ENCODE measurements at places on chromosomes 1 and 21. TPM values are rescaled to one million over a fixed set of nuclear protein-coding genes. Genes with fewer than 3 reads are reported as not detected.

DNA sequence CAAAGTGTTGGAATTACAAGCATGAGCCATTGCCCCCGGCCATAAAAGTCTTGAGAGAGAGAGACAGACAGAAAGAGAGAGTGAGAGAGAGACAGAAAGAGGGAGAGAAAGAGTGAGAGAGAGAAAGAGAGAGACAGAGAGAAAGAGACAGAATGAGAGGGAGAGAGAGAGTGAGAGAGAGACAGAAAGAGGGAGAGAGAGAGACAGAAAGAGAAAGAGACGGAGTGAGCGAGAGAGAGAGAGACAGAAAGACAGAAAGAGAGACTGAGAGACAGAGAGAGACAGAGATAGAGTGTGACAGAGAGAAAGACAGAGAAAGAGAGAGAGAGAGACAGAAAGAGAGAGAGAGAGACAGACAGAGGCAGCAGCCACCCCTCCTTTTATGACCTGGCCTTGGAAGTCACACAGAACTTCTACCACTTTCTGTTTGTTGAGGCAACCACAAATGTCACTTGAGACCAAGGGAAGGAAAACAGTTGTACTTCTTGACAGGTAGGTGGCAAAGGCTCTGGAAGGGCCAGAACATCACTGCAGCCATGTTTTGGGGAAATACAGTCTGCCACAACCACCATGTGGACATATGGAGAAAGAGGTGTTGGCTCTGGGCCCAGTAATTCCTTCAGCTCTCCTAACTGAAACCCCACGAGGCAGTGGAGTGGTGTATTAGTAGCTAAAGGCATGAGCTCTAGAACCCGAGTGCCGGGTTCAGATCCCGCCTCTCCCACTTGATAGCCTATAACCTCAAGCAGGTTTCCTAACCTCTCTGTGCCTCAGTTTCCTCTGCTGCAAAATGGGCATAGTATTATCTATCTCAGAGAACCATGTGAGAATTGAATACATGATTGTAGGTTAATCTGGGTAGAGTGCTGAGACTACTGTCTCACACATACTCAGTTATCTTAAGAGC lies 50.6 kb downstream of the TNFRSF8 start:
- DNase-seq = no peak

PCSK9 gene
- total RNA-seq = 4.1 TPM

DNA sequence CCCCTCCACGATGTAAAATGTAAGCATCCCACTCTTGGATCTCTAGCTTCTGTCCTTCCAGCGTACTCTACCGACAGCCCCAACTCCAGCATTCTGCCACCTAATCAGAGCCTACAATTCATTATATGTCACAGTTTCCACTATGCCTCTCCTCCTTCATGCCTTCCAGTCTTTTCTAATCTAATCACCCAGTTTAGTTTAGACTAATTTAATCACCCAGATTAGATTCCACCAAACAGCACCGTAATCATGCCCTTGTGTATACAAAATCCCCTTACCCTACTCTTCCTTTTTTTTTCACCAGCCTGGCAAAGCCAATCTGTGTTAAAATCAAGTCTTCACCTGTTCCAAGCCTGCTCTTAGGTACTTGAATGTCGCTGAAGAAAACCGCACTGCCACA lies 49.8 kb upstream of the KANK4 start:
- no peak for DNase-seq

GRCh38 chr1:164682570-164682969 lies 123.6 kb downstream of the PBX1 start:
- DNase-seq = no peak

DNA sequence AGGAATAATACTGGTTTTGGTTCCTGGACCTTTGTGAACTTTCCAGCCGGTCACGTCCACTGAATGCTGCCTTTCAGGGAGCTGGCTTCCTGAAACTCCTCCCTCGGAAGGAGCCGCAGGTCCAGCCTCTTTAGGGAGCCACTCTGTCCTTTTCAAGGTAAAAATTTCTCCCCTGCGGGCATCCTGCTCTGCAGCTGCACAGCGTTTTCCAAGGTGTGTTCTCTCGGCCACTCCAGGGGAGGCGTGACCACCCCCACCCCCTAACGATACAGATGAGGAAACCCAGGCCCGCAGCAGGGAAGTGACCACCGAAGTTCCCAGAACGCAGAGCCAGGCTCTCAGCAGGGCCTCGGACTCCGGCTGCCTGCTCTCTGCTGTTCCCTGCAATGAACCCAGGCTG lies 21.5 kb downstream of the PADI2 start:
- no peak for DNase-seq

PRMT6 gene
- total RNA-seq = 20.6 TPM

INSRR gene
- total RNA-seq = 0.31 TPM

DNA sequence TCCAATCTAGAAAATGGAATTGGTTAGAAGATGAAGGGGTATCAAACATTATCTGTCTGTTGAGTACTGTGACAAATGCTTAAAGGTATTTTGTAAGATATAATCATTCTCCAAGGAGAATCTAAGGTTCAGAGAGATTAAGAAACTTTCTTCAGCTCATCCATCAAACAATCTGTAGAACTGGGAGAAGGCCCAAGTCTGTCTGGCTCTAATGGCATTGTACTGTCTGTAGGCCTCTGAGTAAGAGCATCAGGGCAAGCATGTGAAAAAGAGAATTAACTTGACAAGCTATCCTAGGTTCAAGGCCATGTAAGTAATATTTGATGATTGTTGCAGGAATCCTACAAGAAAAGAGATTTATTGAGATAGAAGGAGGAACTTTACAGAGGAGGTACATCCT lies 5.3 kb upstream of the FGGY start:
- no peak for DNase-seq

- no peak for DNase-seq
Observed at GRCh38 chr1:116962987-116963639, 38.4 kb upstream of the CD101 start.

DNA sequence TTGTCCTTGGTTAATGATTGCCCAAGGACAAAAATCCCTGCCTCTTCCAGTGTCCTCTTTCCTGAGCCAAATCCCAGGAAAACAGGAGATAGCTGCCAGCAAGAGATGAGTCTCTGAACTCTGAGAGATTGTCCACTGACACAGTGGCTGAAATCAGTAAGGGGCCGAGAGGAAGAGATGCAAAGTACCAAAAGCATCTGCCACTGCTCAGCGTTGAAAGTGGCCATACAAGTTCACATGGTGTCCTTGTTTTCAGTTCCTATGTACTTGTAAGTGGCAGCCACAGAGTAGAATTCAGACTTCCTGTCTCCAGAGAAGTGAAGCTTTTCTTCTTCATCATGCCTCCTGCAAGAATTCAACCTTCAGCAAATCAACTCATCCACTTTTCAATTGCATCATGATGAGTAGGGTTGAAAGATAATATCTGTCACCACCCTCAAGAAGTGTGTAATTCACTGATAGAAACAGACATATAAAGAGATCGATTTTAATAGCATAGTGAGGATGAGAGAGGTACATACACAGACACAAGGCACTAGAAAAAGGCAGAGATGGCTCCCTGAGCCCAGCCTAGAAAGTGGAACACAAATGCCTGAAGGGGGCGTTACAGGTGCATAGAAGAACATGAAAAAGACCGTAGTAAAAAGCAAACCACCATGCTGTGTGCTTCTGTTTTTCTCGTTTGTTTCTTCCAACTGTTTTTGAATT lies 185.8 kb downstream of the MRPL39 start:
- no peak for DNase-seq
